ENCODE measurements at places on chromosomes 2 and 18.

DNA sequence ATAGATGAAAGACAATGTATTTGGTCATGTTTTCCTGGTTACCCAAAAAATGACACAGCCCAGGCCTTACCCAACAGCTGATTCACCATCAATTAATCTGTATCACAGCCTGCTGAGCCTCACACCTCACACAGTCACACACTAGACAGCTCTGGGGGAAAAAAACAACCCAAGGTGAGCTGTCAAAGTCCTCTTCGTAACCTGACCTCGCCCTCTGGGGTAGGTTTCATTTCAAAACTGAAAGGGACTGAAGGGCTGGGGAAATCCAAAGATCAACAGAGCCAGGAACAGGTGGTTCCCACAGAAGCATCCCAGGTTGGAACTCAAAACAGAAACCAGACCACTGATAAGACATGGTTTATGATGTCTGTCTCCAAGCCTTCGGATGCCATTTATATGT is 18.2 kb upstream of the PCBP1 start:
- DNase-seq, result no peak

GRCh38 chr2:147663962-147664361 is 180.9 kb upstream of the ACVR2A start:
- DNase-seq, result no peak

GRCh38 chr2:28343184-28343942 is 49.3 kb upstream of the FOSL2 start:
- DNase-seq, result no peak

DNA sequence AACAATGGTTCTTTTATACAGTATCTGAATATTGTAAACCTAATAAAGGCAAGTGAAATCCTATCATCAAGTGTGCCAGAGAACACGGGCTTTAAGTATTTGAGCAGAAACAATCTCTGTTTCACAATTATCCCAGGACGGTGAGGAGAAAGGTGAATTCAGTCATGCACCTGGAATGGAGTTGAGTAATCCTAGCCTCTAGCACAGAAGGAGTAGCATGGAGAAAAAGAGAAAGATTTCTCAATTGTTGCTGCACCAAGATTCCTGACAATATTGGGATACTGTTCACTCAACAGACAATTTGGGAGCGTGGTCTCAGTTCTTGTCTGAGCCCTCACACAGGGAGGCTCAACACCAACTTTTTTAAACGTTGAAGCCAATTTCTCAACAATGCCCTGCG is 510.6 kb downstream of the SOX11 start:
- DNase-seq, result no peak

- DNase-seq, result peak; percentile 11
These were observed 9.3 kb downstream of the OTX1 start for GRCh38 chr2:63059793-63060471.

- no peak for DNase-seq
These were observed 76.3 kb downstream of the TMX3 start for GRCh38 chr18:68638613-68639012.

DNA sequence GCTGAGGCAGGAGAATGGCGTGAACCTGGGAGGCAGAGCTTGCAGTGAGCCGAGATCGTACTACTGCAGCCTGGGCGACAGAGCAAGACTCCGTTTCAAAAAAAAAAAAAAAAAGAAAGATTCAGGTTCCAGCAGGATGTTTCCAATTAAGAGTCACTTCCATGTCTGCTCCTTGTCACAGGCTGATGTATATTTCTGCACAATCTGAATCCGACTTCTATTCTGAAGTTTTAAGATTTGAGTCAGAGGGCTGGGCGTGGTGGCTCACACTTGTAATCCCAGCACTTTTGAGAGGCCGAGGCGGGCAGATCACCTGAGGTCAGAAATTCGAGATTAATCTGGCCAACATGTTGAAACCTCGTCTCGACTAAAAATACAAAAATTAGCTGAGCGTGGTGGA is 24.7 kb downstream of the SNRPD1 start:
- no peak for DNase-seq

GRCh38 chr2:224994242-224994823 is 47.9 kb downstream of the DOCK10 start:
- no peak for DNase-seq

GRCh38 chr2:230413479-230413878 is 2.5 kb upstream of the SP100 start:
- DNase-seq, result no peak

DNA sequence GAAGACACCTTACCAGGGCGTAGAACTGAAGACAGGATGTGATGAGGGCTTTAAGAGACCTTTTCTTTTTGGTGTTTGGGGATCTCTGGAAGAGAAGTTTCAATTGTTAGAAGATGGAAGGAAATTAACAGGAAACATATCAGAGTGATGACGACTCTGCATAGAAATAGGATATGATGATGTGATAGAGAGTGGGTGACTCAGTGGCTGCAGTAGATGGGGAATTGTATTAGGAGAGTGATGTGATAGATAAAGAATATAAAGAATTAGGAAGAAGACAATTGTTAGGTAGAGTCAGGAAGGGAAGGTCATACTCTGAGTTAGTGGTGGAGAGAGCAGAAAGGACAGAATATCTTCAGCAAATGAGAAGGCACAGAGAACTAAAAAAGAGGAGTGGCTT is 593.9 kb downstream of the NYAP2 start:
- no peak for DNase-seq

- no peak for DNase-seq
These were observed 79.4 kb upstream of the SRD5A2 start for GRCh38 chr2:31660165-31660564.

DNA sequence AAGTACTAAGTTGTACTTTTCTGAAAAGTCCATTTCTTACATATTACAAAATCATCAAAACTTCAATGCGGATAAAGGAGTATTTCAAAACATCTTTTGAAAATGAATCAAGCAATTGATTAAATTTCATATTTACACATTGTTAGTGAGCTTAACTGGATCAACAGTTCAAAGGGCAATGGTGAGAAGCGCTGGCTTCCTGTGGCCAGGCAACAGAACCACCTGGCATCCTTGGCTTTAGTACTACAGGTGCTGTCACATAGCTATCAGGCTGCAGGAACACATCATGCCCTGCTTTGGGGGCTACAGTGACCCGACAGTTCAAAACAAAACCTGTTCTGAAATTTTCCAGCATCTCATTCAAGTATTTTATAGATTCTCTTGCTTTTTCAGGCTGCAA is 59.2 kb downstream of the SMAD2 start:
- DNase-seq, result no peak

GRCh38 chr2:201139836-201140604 is 24.1 kb downstream of the CFLAR start:
- no peak for DNase-seq

DNA sequence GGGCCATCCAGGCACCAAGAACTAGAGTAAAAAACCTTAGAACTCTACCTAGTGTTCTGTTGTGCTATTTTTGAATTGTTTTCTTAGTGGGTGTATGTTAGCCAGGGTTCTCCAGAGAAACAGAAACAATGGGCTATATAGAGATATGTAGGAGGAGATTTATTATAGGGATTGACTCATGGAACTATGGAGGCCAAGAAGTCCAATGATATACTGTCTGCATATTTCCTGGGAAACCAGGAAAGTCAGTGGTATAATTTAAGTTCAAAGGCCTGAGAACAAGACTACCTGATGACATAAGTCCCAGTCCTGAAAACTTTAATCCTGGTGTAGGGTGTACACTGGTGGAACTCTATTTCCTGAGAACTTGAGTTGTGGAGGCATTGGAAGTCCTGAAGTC is 108.7 kb upstream of the ACVR1 start:
- DNase-seq, result no peak

GRCh38 chr18:45456090-45457021 is 158.9 kb upstream of the SLC14A2 start:
- DNase-seq, result no peak

DNA sequence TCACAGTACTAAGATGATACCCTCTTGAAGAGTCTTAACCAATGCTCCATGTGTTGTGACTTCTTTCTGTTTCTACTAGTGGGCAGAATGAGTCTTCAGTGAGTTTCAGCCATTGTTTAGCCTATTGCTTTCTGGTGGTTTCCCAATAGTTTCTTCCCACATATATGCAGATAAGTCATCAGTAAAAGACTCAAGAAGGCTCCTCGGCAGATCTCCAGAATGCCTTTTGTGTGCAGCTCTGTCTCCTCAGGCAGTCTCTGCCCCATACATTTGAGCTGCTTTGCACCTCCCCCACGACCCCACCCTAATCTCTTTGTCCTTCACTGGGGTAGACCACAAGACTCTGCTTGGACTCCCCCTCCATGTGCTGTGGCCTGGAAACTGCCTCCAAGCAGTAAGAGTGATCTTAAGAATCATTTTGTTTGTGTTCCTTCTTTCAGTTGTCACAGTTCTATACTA is 71.6 kb upstream of the CHRNA1 start:
- DNase-seq, result no peak

GRCh38 chr2:236988690-236989624 is 96.7 kb upstream of the COPS8 start:
- DNase-seq, result no peak

DNA sequence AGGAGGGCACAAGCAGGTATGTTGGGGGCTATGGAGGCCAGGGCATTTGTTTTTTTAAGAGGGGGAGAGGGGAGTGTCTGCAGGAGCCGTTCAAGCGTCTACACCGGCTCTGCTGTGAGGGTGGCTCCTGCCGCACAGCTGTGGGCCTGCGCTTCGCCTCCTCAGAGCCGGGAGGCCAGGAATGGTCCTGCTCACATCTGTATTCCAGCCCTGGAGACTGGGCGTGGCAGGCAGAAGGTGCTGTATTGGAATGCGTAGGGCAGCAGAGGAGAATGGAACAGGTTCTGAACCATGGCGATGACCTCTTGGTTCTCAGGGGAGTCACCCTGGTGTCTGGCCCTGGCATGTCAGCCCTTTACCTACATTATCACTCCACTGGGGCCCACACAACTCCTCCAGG is 26.8 kb upstream of the INHBB start:
- no peak for DNase-seq

GRCh38 chr2:149513461-149513860 is 74.1 kb downstream of the MMADHC start:
- DNase-seq, result no peak

DNA sequence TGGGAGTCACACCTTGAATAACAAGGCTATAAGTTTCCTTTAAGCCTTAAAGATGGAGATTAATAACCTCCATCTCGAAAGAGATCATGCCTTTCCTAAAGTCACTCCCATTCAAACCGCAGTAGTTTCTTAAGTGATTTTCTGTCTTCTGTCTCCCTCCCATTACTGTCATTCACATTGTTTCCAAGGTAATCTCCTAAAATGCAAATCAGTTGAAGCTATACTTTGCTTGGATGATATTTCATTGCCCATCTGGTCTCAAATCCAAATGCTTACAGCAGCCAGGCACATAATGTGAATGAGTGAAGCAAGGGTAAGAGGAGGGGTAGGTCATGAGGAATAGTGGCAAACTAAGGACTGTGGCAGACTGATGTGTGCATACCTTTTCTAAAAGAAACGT is 116.4 kb downstream of the CCDC141 start:
- DNase-seq, result no peak

DNA sequence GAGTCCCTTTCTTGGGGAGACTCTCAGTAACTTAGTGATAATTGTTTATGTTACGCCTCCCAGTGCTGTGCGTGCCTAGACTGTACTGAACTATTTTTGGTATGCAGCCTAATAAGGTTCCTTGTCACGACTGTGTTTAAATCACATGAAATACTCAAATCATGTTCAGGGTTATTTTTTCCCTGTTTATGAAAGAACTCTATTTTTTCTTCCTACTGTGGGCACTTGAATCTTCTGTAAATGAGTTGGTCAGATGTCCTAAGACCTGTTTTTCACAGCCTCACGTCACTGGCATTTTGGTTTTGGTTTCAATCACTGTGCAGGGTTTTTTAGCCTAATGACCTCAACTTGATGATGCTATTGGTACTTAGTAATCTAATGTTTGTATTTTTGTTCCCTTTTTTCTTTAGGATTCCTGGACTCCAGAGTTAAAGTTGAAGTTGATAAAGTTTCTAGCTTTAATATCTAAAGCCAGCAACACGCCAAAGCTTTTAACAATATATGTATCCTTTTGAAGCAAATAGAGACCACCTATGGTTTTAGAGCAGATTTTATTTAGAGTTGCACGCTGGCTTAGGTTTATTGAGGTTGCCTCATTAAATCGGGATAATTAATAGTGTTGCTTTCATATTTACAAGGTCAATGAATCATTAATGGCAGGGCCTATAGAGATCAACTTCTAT is 24.0 kb downstream of the ARMC9 start:
- DNase-seq, result no peak

GRCh38 chr2:160041091-160041490 is 21.3 kb downstream of the PLA2R1 start:
- no peak for DNase-seq

- DNase-seq, result peak; percentile 74
These were observed 114.7 kb downstream of the KCNF1 start for GRCh38 chr2:11026286-11026921.

DNA sequence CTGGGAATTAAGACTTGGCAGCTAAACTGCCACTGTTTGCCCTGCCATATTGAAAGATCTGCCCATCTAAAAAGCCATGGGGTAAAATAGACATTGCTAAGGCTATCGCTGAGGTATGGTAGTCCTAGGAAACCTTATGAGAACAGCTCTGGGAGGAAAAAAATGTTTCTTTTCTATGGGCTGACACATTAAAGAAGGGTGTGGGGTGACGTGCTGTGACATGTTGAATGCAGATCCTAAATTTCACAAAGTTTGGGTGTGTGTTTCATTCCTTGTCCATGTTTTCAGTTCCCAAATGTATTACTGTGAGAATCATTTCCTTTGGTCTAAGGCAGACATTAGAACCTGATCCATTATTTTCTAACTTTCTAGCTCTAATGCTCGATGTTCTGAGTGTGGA is 766.4 kb downstream of the BCL11A start:
- no peak for DNase-seq

GRCh38 chr18:25927830-25928229 is 162.6 kb downstream of the SS18 start:
- no peak for DNase-seq

DNA sequence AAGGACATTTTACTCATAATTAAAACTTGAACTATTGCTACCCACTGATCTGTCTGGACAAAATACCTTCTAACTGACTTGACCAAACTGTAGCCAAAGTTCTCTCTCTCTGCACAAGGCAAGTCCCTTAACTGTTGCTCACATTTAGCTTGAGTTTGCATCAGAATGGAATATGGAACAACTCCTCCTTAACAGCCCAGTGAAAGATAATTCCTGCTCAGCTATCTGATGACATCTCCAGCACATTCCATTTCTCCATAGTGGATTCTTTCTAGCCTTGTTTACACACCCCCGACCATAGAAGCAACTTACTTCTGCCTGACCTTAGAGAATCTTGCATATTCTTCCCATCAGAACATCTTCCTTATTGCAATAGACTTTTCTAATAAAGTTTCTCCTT is 317.2 kb upstream of the CDH2 start:
- DNase-seq, result no peak

- DNase-seq, result no peak
These were observed 114.7 kb upstream of the CXCR4 start for GRCh38 chr2:136232456-136233172.

DNA sequence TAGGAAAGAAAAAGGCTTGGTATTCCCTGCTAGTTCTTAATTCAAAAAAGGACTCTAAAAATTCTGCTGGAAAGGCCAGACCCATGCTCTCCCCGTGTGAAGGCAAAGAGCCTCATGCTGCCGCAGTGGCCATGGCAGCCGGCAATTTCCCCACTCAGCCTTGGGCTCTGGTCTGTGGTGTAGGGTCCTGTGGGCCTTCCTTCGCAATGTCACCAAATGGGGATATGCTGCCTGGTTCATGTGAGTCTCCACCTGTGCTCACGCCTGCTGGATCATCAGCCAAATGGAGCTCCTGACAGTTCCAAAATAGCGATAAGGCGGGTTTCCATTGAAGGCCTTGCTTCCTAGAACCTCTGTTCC is 282.8 kb upstream of the ATP5MC3 start:
- no peak for DNase-seq

- DNase-seq, result no peak
These were observed 199.5 kb downstream of the TTC32 start for GRCh38 chr2:19702267-19702666.

- peak; percentile 91 for DNase-seq
These were observed 143.9 kb upstream of the DLX2 start for GRCh38 chr2:172246649-172247048.
